ENCODE measurements at places on chromosomes 12 and 14. TPM values are rescaled to one million over a fixed set of nuclear protein-coding genes. Genes with fewer than 3 reads are reported as not detected.

The TMEM52B gene
- not detected for total RNA-seq

The CPNE6 gene
- total RNA-seq: not detected

The RNFT2 gene
- 15.8 TPM for total RNA-seq

The WASHC3 gene
- 39.3 TPM for total RNA-seq

The MYBPC1 gene
- not detected for total RNA-seq

The PLEKHG7 gene
- total RNA-seq: not detected

The ACTN1 gene
- 72.2 TPM for total RNA-seq

The OR4E2 gene
- total RNA-seq: not detected

GRCh38 chr14:59507063-59507751 lies 22.9 kb downstream of the JKAMP start:
- peak; percentile 70 for DNase-seq

DNA sequence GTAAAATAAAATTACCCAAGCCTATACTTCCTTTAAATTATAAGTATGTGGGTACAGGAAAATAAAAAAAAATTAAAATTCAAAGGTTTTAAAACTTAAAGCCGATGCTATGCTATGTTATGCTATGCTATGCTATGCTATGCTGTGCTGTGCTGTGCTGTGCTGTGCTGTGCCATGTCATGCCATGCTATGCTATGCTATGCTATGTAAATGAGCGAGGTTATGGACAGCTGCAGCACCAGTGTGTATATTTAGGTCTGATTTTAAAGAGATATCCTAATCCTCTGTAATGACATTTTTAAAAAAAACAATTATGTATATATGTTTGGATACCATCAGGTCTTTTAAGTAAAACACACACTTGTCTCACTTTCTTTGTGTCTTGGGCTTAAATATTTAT lies 1822.0 kb upstream of the SEL1L start:
- DNase-seq: no peak

- DNase-seq: no peak
Observed at GRCh38 chr12:14473707-14474287, 93.9 kb downstream of the PLBD1 start.

DNA sequence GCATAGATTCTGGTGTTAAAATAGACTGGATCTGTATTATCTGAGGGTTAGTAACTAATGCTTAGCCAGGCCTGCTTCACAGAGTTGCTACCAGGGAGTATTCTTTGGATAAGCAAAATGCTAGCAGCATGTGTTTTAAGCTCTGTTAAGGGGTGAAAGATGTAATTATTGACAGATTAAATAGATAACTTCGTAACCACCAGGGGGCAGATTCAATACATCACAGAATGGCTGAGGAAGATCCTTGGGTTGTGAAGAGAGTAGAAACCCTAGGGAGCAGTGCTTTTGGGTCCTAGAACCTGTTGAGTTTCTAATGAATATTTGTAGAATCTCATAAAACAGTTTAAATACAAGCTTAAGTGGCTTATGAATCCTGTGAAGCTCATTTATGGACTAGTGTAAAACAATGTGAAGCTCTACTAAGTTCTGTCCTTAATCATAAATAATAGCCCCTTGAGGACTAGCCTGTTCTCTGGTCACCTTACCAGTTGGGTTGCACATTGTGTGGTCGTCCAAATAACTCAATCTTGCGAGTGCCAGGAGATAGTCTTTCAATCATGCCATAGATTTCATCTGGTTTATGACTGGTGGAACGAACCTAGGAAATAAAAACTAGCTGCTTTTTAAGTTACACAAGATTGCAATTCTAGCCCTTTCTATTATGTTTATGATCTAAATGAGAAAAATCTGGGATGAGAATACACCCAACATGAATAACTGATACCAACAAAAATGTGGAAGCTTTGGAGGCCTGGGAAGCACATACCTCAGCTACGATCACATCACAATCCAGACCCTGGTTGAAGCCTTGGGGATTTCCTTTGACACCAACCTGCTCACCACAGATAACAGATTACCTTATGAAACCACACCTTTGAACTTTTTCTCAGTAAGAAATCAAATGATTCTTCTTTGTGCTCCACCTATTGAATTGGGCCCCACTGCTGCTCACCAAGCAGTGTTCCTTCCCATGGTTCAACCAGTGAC lies 12.3 kb downstream of the METTL3 start:
- no peak for DNase-seq

GRCh38 chr12:63917864-63918799 lies 73.6 kb downstream of the SRGAP1 start:
- no peak for DNase-seq

DNA sequence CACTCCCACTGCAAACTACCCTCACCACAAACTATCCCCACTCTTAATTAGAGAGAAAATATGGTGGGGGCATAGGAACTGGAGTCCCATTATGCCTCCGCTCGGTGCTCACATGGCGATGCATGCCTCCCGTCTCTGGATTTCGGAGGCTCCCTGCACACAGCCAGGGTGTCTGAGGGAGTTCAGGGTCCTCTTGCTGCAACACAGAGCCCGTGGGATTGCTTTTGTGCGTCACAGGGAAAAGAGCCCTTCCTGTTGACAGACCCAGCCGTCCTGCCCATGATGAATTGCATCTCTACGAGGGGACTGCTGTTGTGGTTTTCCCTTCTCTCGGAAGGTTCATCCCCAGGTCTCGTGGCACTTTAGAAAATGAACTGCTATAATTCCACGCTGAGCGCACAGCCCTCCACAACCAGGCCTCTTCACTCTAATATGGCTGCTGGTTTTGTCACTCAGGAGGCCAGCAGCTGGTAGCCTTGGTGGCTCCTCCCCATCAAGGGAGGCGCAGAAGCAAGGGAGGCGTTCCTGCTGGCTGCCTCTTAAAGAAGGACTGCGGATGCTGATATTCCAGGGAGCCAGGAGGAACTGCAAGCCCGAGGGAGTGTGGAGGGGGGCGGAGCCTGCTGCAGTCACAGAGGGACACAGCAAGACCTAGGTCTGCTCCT lies 158.0 kb downstream of the KCNA5 start:
- no peak for DNase-seq

GRCh38 chr14:58641509-58641908 lies 3.7 kb downstream of the DACT1 start:
- no peak for DNase-seq

GRCh38 chr14:98015921-98016320 lies 1218.7 kb downstream of the VRK1 start:
- no peak for DNase-seq

- no peak for DNase-seq
Observed at GRCh38 chr12:113184098-113184899, 979 bp downstream of the DDX54 start.

GRCh38 chr12:92080911-92081285 lies 64.7 kb downstream of the BTG1 start:
- no peak for DNase-seq

Measured in activated CD4-positive, alpha-beta memory T cell treated with anti-CD3 and anti-CD28 coated beads for 36 hours (primary cell).